ENCODE measurements at places on chromosomes 13 and 19.

GRCh38 chr19:41112728-41113290 lies 1.4 kb upstream of the CYP2F1 start:
- no peak for DNase-seq

- DNase-seq = no peak
Observed at GRCh38 chr19:1379961-1380489, 3.7 kb upstream of the NDUFS7 start.

DNA sequence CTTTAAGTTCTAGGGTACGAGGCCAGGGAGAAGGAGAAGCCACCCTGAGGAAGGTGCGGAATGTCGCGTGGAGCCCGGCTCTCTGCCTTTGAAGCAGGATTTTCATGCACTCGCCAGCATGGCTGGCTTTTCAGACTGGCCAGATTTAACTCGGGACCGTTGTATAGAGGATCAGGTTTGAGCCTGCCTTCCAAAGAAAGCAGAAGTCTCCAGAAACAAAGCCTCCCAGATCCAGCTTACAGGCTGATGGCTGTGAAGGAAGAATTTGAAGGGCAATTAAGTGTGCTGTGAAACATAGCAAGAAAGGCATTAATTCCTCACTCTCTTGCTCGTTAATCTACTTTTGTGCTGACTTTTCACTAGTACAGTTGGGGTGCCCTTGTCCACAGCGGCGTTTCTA lies 140.2 kb downstream of the SOX1 start:
- no peak for DNase-seq

DNA sequence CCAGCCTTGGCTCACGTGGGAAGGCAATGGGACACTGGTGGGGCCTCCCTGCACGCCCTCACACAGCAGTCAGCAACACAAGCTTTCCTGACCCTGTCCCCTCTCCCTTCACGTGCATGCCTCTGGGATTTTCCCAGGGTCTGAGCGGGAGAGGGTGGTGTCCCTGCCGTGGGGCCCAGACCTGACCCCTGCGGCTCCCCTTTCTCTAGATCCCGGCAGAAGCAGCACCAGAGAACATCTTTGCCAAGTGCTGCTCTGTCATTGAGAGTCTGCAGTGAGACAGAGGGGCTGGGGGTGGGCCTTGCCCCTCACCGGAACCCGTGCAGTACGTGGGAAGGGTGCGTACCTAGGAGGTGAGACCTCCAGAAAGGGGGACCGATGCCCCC lies 12.6 kb downstream of the KHSRP start:
- DNase-seq = no peak

DNA sequence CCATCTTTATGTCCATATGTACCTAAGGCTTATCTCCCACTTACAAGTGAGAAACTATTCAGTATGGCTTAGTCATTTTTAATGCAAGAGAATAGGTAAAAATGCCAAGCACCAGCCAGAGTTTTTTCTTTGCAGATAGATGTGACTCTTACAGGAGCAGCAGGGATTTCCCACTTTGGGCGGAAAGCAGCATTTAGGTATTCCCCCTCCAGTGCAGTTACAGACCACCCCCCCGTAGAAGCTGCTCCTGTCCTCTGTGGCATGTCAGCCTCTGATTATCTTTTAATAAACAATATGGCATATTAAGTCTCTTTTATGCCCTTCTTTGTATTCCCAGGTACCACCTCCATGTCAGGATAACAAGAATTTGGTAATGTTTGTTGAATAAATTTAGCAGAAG lies 24.7 kb upstream of the USPL1 start:
- DNase-seq = no peak

- DNase-seq = no peak
Observed at GRCh38 chr19:2171349-2172145, 7.8 kb downstream of the DOT1L start.

GRCh38 chr13:39297664-39298171 lies 259.5 kb downstream of the NHLRC3 start:
- no peak for DNase-seq

DNA sequence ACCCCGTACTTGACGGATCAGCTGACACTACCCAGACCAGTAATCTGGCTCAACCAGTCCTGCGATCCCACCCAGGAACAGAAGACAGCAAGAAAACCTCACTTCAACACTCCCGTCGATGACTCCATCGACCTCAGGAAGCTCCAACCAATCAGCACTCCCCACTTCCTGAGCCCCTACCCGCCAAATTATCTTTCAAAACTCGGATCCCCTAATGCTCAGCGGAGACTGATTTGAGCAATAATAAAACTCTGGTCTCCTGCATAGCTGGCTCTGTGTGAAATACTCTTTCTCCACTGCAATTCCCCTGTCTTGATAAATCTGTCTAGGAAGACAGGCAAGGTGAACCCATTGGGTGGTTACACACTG lies 1.2 kb downstream of the LSM4 start:
- no peak for DNase-seq

DNA sequence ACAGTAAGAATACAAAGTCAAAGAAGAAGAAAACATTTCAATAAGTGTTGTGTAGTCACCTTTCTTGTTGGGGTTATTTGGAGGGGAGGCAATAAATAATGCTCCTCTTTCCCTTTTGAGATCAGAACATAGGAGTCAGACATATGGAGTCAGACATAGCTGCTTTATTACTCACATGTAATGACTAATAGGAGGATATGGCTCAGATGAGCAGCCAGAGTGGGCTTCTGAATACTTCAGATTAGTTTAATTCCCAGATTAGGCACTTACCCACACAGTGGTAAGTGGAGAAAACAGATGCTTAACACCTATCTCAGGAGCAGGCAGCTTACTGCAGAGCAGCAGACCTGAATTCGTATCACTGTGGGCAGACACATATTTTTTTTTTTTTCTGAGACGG lies 31.7 kb upstream of the C1QTNF9B start:
- no peak for DNase-seq

GRCh38 chr19:31639306-31639705 lies 290.1 kb upstream of the TSHZ3 start:
- no peak for DNase-seq

DNA sequence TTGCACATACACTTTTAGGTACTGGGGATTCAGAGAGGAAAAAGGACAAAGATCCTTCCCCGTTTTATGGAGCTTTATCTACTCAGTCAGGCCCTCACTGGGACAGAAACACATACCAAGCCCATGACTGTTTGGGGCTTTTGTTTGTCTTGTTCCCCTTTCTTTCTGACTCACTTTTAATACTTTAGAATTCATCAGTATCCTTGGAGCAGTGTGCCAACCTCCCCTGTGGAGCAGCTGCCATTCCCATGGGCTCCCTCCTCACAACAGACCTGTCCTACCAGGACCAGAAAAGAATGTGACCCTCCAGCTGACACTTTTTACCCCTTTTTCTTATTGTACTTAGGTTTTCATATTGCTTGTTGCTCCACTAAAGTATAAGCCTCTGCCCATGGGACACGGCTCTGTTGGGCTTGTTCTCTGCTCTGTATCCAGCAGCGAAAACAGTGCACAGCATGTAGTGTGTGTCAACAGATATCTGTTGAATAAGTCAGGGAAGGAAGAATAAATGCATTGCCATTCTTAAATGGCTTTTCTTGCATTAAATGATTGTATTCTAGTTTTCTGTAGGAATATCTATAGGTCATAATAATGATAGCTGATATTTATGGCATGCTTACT lies 431.1 kb downstream of the EFNB2 start:
- no peak for DNase-seq

DNA sequence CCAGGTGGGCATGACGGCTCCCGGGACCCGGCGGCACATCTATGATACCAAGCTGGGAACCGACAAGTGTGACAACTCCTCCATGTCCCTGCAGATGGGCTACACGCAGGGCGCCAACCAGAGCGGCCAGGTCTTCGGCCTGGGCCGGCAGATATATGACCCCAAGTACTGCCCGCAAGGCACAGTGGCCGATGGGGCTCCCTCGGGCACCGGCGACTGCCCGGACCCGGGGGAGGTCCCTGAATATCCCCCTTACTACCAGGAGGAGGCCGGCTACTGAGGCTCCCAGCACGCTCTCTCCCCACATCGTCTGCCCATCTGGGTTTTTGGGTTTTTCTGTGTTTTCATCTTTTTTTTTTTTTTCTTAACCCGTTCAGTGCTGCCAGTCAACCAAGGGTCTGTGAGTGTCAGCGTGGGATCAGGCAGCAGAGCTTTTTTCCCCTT lies 2.3 kb upstream of the ABCA7 start:
- no peak for DNase-seq

GRCh38 chr19:39167461-39168257 lies 29.1 kb upstream of the NCCRP1 start:
- DNase-seq = peak; percentile 79

DNA sequence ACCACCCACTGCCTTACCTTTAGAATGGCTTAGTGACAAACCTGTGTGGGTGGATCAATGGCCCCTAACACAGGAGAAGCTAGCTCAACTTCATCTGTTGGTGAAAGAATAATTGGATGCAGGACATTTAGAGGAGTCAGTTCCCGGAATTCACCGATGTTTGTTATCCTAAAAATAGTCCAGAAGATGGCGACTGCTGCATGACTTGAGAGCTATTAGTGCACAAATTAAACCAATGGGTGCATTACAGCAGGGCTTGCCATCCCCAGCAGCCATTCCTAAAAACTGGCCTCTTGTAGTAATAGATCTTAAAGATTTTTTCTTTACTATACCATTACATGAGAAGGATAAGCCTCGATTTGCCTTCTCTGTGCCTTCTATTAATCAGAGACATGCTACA lies 46.8 kb upstream of the ZNF726 start:
- DNase-seq = no peak

DNA sequence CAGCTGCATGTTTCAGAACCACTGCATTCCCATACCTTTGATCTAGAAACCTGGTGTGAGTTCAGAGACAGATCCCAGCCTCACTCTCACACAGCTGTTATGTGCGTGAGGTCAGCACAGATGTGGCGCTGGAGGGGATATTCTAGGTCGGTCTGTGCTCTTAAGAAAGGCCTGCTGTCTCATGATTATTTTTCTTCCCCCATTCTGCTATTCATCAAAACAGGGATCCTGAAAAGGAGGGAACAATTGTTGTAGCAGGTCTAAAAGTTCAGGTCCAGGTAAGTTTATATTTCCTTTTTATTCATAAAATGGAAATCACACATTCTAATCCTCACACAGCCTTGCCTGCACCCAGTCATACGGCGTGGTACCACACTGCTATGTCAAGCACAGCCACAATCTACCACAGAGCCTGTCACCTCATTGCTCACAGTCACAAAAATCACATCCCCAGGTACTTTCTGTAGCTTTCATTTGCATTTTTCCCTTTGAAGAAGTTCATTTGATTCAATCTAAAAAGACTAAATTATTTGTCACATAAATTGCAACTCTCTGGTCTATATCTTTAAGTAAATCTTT lies 867 bp downstream of the ZNF546 start:
- DNase-seq = no peak

DNA sequence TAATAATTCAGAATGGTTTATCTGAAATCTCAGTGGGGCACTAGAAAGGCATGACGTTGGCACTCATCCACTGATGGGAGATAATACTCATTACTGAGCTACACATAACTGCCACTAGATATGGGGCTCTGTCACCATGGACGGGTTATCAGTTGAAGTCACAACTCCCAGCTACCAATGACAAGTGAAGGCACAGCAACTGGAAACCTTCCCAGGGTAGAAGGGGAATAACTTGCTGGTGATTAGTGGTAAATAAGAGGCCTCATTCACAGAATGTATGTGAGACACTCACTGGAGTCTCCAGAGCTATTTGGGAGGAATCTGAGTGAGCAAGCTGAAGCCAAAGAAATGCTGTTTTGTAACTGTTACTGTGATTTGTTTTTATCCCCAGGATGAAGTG lies 249.6 kb downstream of the ENOX1 start:
- DNase-seq = no peak

GRCh38 chr19:3054972-3055740 lies 7.1 kb downstream of the TLE5 start:
- no peak for DNase-seq

DNA sequence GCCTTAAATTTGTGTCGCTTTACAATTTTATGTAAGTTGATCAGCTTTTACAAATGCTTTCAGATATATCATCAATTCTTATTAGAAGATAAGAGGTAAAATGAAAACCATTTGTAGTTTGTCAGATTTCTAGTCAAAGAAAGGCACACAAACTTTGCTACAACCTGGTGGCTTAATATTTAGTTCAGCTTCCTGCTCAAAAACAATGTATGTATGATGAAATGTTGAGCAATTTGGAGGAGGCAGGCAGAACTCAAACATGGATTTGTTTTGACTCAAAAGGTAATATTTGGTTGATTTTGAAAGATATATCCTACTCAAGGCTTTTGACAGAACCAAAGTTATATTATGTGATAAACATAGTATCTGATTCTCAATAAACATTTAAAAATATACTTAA lies 24.2 kb downstream of the NEK5 start:
- no peak for DNase-seq

DNA sequence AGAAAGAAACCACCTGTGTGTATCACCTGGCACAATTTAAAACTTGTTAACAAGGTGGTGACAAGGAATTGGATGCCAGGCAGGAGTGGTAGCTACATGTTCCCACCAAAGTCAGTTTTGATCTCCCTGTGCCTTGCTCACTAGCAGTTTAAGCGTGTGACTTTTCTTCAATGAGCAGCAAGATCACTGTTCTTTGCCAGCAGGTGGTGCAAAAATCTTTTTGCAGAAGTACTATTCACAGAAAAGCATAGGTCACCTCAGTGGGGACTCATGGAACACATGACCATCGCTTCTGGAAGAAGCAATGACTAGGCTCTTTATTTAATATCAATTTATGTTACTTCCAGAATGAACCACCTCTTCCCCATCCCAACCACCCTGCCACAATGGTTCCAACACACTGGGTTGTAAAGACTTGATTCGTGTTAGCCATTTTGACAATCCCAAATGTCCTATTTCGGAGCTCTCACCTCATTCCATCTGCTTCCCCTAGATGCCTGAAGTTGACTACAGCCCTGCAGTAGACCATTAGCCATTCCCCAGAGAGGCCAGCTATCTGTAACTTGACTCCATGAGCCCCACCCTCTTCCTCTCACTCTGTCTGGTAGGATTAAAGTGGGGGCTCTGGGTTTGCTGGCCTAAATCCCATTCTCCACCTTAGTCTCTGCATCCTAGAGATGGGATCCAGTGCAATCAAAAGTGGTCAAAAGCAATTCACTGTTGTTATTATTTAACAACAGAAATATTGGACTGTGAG lies 59.1 kb upstream of the TNFRSF19 start:
- DNase-seq = no peak

DNA sequence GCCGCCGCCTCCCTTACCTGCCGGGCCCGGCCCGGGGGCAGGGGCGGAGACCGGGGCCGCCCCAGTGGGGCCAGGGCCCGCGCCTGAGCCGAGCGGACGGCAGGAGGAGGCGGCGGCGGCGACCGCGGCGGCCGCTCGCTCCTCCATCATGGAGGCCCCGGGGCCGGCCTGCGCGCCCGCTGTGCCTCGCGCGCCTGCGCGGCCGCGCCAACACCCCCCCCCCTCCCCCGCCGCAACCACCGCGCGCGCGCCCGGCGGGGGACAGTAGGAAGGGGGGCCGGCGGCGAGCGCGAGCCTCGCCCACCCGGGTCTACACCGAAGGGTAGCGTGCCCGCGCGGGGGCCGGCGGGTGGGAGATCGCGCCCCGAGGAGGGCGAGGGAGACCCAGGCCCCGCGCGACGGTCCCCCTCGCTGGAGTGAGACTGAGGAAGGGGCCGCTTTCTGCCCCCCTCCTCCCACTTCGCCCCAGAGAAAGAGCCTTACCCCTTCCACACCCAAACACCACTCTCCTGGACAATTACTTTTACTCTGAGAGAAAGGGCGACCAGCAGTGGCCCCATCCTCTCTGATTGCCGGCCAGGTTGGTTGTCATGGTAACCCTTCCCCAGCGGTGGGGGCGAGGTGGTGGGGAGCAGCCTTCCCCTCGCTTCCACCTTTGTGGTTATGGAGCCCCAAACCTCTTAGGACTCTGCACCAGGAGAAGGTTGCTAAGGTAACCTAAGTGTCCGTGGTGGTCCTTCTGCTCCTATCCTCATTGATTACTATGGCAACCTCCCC lies at the start of gene STRN4:
Gene STRN4, minus strand, starts transcription at position 170 of the 777 bp plus-strand sequence. Its CDS starts 20 bp downstream, at position 150.
- DNase-seq = no peak

All from ureter (tissue), 1 donor.